ENCODE measurements at places on chromosomes 5 and 9.
A peak's percentile ranks its signal among the peaks of the same experiment; 100 is the strongest.

GRCh38 chr5:157606046-157606445 lies 30.5 kb upstream of the ADAM19 start:
- DNase-seq = no peak

DNA sequence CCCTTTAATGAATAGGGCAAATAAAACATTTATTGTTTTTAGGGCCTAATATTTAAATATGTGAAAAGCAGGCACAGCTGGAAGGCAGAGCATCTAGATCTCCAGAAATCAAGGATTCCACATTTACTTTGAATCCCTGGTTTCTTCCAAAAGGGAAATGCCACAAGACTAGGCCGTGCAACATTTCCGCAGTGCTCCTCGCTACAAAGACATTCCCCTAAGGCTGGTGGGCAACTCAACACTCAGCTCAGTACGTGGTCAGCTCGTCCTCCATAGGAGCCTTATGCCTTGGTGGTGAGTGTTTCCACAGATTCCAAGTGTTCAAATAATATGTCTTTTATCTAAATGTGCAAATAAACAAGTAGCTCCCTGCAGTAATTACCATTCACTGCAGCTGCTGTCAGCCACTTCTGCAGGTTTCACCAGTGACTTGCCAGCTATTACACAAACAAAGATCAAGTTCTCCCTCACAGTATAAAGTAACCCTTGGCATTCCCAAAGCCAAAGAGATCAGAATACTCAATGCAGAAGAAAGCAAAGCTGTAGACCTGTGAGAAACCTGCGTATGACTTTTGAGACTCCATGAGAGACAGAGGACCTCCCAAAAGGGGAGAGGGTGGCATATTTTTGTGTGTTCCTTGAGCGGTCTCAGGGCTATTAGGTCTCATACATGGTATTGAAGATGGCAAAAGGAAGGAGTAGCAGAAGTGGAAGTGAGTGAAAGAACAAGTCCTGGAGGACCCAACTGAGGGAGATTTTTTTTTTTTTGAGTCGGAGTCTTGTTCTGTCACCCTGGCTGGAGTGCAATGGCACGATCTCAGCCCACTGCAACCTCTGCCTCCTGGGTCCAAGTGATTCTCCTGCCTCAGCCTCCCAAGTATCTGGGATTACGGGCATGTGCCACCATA lies 38.0 kb upstream of the TENT2 start:
- DNase-seq = no peak

GRCh38 chr5:2591777-2592453 lies 159.6 kb downstream of the IRX2 start:
- no peak for DNase-seq

- DNase-seq = peak; percentile 79
Measured at GRCh38 chr5:177426566-177427210, at the start of gene GRK6. Gene GRK6 (plus strand): TSS chr5:177426676. CDS start chr5:177426846, 170 bp downstream.

GRCh38 chr5:135102716-135103574 lies 68.9 kb upstream of the PITX1 start:
- DNase-seq = no peak

GRCh38 chr9:21434202-21435014 lies 5.8 kb upstream of the IFNA1 start:
- DNase-seq = peak; percentile 59

DNA sequence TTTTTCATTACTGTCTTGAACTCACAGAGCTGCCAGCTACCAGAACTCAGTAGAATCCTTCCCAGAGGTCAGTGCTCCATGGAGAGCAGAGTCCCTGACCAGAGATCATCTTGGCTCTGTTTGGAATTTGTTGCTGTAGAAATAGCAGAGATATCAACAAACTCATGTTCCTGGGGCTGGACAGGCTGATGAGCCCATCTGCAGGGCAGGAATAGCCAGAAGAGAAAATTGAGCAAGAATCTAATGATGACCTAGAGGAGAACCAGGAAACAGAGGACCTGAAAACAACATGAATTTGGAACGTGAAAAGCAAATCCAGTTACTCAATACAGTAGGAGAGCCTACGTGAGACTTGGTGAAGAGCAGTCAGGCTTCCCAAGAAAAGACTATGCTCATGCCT lies 437.8 kb downstream of the PLK2 start:
- DNase-seq = no peak

GRCh38 chr9:98700801-98701200 lies 7.9 kb downstream of the GABBR2 start:
- no peak for DNase-seq

DNA sequence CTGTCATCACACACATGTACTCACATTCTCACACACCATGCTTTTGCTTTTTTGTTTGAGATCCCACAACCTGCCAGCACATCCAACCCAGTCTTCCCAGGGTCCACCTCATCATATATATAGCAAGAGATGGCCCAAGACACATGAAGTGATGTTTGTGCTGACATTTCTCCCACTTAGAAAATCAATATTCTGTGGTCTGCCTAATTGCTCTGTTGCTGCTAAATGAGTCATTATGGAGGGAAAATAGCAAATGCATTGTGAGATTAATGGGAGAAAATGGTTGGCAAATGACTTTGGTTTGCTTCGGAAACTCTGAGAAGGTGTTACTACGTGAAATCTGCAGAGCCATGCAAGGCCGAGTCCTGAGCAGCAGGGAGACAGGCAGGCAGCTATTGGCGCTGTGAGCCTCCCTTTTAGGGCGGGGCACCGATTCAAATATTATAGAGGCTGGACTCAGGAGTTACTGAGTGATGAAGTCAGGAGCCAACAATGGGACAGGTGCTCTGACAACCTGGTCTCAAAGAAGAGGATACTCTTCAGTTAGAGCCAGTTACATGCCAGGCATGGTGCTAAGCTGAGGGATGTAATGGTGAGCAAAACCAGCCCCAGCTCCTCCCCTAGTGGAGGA lies 62.8 kb downstream of the DAB2IP start:
- DNase-seq = no peak

GRCh38 chr5:21889581-21889980 lies 963.6 kb downstream of the CDH12 start:
- no peak for DNase-seq

GRCh38 chr5:53041071-53041692 lies 52.0 kb downstream of the ITGA2 start:
- peak; percentile 21 for DNase-seq

DNA sequence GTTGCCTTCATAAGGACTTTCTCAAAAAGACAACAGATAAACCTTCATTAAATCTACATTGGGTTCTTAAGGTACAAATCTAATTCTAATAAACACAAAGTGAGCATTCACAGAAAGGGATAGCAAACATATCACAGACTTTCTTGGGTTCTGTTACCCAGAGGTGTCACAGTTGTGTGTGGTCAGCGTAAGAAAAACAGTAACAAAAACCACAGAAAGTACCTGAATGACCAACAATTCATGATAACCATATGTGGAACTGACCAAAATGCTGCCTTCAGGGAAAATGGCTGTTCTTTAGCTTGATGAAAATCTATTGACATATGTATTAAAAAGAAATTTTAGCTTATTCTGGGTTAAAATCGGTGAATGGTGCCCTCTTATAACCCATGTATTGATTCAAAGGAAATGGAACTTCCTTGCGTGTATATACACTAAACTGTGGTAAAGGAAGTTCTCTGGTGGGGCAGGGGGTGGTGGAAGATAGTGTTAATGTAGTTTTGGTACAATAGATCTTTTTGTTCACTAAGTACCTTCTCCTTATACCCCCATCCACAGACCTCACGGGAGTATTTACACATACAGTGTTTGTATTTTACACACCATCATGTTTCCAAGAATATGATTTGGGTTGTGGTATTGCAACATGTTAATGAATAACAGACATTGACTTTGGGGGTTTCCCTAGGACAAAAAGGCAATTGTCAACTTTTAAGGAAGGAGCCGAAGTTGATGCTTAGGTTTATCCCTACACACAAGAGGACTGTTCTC lies 152.5 kb downstream of the APBA1 start:
- DNase-seq = no peak

Data from stimulated activated CD4-positive, alpha-beta T cell treated with anti-CD3 and anti-CD28 coated beads, Interleukin-15, amount 100 ng/mL, for 24 hours (primary cell).